NAMALWA (cell line): ENCODE measurements at places on chromosomes 5 and 9.

DNA sequence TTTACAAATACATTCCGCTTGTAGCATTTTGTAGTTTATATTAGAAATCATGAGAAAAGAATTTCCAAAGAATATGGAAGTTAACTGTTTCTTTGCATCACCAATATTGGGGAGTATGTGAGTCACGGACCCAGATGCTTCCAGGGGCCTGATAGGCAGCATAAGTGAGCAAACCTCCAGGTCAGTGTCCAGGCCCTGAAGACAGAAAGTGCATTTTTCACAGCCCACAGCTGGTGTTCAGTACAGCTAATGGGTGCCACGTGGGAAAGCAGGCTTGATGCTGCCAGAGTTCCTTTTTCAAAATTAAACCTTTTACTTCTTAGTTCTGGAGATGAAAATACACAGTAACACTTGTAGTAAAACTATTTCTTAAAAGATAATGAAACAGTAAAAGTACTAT is 454.4 kb upstream of the ACTBL2 start:
- no peak for DNase-seq

- DNase-seq: peak; percentile 47
These were observed 709 bp downstream of the UAP1L1 start for GRCh38 chr9:137077758-137078693.

GRCh38 chr5:86565197-86565789 is 52.4 kb upstream of the COX7C start:
- DNase-seq: no peak

- DNase-seq: no peak
These were observed 378.9 kb downstream of the CAAP1 start for GRCh38 chr9:26513730-26514129.

DNA sequence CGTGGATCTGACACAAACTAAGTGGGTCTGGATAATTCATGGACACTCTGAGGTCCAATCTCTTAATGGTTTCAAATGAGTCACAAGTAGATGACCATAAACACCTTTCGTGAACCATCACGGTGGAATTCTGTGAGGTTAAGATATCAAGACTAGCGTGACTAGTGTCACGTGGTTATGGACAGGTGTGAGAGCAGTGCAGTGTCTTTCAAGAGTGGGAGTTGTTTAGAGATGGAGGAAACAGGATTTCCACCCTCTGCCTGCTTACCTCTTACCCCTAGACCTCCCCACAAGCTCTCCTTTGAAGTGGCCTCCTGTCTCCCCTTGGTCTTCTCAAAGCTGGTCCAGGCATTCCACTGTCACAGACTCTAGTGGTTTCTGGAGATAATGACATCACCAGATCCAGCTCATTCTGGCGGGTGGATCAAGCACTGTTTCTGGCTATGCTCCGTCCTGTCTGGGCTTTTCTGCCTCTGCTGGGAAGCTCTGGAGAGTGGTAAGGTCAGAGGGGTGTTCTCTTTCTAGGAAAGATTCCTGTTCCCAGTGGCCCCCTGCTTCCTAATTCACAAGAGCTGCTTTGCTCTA is 20.0 kb upstream of the ZNF782 start:
- DNase-seq: no peak

- no peak for DNase-seq
These were observed 1157.4 kb upstream of the CDH18 start for GRCh38 chr5:21145376-21145775.

- DNase-seq: no peak
These were observed 218.6 kb downstream of the LURAP1L start for GRCh38 chr9:12993466-12993865.
